ENCODE measurements at places on chromosomes 16 and 17. TPM values are rescaled to one million over a fixed set of nuclear protein-coding genes. Genes with fewer than 3 reads are reported as not detected.

Gene DHRS7C
- 1.3 TPM for polyA plus RNA-seq

Gene FNDC8
- not detected for polyA plus RNA-seq

Gene USP43
- polyA plus RNA-seq: 3.3 TPM

Gene SCGB1C2
- polyA plus RNA-seq: not detected

Gene IL17C
- not detected for polyA plus RNA-seq

Gene HEATR9
- polyA plus RNA-seq: not detected

Gene QRICH2
- 2.2 TPM for polyA plus RNA-seq

Gene FBXO39
- 0.14 TPM for polyA plus RNA-seq

Gene PMFBP1
- polyA plus RNA-seq: 0.45 TPM

Gene TM4SF5
- polyA plus RNA-seq: 0.12 TPM

Gene ASPA
- 4.7 TPM for polyA plus RNA-seq

Gene EFCAB13
- polyA plus RNA-seq: 2.5 TPM

Gene HYDIN
- polyA plus RNA-seq: 0.67 TPM

Gene PABPN1L
- polyA plus RNA-seq: not detected

All from adipose tissue (tissue), 3 donors.